HepG2 (cell line): ENCODE measurements at places on chromosomes 11 and 22.
A peak's percentile ranks its signal among the peaks of the same experiment; 100 is the strongest.

- no peak for DNase-seq
Measured at GRCh38 chr11:3954448-3955298, 99.2 kb downstream of the STIM1 start.

DNA sequence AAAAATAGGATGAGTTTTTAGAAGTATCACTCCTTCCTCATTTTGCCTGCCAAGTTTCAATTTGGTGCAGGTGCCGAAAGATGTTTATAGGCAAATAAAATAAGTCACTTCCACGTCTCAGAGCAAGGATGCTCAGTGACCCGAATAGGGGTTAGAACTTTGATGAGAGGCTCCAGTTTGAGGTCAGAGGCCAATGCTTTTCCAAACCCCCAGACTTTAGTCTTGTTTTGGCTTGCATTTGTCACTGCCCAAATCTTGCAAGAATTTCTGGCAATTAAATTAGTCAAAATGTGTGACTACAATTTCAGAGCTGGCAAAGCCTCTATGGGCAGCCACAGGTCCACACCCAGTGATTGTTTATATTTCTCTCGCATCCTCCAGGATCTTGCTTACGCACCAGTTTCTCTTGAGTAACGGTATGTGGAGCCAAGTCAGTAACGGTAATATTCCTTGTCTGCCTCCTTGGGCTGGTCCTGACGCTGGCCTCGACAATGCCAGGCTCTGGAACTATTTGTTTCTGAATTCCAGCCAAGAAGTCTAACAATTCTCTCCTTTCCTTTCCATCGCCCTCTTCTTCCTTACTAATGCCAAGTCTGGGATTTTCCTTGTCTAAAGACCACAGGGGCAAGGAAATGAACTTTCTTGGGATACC lies 9.9 kb upstream of the NUP160 start:
- no peak for DNase-seq

- no peak for DNase-seq
Measured at GRCh38 chr11:63769714-63770455, 1.3 kb upstream of the ZFTA start.

GRCh38 chr11:34745195-34745594 lies 124.3 kb downstream of the EHF start:
- peak; percentile 23 for DNase-seq

GRCh38 chr11:16262645-16262955 lies 93.7 kb downstream of the SOX6 start:
- no peak for DNase-seq

GRCh38 chr22:48897645-48898370 lies 929.9 kb downstream of the BRD1 start:
- no peak for DNase-seq

GRCh38 chr11:64518928-64519327 lies 72.1 kb upstream of the SLC22A12 start:
- no peak for DNase-seq

DNA sequence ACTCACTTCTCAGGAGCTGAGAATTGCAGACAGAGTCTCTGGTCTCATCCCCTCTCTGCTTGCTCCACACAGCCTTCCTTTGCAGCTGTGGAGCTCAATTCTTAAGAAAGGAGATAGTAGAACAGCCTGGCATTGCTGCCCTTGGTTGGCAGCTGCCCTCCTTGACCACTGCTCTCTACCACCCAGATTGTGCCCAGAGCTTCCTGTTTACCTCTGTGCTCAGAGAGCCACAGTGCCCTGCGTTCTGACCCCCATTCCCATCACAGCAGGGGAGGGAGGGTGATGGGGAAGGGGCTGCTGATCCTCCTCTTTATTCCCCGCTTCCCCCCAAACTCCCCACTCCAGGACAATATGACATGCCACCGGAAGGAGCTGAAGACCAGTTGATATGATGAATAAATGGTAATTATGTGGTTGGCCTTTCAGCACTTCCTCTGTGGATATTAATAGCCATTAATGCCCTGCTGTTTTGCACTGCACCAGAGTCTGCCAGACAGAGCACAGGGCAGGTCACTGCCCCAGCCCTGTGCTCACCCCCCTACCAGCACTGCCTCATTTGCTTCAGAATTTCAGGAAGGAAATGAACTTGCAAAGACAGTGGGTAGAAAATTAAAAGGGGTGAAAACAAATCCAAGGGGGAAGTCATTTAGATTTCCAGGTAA lies 426.8 kb upstream of the CADM1 start:
- DNase-seq = no peak

- no peak for DNase-seq
Measured at GRCh38 chr11:15884141-15884540, 472.2 kb downstream of the SOX6 start.

- DNase-seq = no peak
Measured at GRCh38 chr11:57484141-57484710, 23.9 kb downstream of the RTN4RL2 start.

GRCh38 chr11:11261629-11262028 lies 91.4 kb downstream of the CSNK2A3 start:
- DNase-seq = no peak

- no peak for DNase-seq
Measured at GRCh38 chr11:31767685-31768084, 43.4 kb downstream of the PAX6 start.

DNA sequence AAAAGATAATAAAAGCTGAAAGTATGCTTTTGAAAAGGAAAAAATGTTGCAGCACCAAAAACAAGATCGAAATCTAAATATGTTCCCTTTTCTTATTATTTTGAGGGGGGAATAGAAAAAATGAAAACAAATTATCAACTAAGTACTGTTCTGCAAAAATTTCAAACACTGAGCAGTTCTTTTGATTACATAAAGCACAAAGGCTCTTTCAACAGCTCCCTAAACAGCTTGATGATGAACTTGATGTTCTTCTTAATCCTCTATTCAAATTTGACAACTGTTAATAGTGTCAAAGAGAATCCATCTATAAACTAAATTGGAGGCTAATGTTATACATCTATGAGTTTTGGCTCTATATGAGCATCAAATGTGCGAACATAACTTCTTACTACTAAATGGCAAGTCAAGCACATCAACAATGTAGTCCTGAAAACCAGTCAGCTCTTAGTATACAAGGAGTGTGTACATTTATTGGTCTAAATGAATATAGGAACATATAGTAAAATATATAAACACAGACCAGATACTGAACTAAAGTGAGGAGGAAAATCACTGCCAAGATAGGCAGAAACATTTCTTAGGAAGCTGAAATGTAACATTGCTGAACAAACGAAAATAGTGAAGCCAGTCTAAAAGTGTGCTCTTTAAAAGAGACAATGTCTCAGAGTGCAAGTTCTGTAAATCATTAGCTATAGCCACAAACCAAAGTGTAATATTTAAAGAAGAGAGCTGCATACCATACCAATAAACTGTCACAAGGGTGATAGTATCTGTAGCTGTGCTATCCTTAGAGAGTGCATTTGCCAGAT lies 94.3 kb downstream of the SOX6 start:
- DNase-seq = peak; percentile 64

GRCh38 chr22:28142361-28142961 lies 223.4 kb upstream of the PITPNB start:
- DNase-seq = peak; percentile 5

GRCh38 chr22:31286360-31287255 lies 5.7 kb downstream of the PIK3IP1 start:
- DNase-seq = no peak

DNA sequence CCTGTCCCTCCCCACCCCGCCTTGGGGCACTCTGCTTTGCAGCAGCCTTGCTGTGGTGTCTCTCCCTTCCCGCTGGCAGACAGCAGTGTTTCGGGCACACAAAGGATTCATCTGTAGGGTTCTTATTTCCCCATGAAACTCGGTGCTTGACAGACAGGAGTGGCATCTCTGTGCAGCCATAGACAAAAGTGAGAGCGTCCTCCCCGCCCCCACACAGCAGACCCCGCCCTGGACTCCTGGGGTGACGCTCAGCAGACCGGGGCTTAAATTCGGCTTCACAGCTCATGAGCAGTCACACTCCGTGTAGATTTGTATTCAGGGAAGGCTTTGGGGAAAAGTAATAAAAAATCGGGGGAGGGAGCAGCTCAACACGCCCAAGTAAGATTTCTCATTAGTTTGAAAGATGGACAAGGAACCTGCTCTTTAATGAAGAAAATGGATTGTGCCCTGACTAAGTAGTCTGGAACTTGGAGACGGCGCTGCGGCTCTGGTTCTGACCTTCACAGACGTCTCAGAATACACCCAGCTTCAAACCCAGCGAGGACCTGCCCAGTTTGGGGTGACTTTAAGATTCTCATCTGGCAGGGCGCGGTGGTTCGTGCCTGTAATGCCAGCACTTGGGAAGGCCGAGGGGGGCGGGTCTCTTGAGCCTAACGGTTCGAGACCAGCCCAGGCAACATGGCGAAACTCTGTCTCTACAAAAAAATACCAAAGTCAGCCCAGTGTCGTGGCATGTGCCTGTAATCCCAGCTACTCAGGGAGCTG lies 136.0 kb downstream of the CACNA1I start:
- no peak for DNase-seq

DNA sequence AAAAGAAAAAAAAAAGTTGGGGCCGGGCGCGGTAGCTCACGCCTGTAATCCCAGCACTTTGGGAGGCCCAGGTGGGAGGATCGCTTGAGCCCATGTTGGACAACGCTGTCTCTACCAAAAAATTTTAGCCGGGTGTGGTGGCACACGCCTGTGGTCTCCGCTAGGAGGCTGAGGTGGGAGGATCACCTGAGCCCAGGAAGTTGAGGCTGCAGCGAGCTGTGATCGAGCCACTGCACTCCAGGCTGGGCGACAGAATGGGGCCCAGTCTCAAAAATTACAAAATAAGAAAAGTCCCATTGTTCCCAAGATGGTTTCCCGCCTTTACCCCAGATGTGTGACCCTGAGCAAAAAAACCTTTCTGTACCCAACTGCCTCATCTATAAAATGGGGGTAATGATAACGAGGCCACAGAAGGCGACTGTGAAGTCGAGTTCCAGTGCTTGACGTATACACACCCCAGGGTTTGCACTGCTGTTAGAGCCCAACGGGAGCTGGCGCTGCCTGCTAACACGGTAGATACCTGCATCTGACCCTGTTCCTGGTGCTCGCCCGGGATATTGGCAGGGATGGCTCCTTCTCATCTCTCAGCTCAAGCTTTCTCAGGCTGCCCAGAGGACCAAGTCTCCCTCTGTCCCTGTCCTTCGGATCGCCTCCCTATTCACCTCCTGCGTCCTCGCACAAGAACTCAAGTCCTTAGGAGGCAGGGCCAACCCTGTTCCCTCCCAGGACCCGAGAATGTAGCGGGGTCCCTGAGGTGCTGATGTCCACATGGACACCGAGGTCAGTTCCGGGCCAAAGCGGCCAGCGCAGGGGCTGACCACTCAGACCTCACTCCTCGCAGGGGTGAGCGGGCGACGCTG lies 1.1 kb upstream of the RPLP2 start:
- peak; percentile 71 for DNase-seq

DNA sequence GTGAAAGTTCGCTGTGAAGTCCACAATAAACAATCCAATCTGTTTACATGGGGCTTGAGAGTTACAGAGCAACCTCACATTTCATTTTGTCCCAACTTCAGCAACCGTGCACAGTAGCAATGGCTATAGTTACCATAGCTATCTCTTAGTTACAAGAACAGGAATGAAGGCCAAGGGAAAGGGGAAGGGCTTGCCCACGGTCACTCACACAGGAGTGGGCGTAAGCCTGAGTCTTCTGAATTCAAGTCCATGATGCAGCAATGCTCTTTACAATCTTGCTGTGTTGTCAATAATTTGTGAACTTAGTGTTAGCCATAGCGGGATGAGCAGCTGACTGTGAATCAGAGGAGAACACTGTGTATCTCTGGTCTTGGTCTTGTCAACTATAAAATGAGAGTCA lies 102.9 kb downstream of the ADAMTS15 start:
- DNase-seq = no peak

- DNase-seq = no peak
Measured at GRCh38 chr11:95074792-95075563, 8.3 kb downstream of the SRSF8 start.

- DNase-seq = no peak
Measured at GRCh38 chr11:25456211-25456610, 875.7 kb upstream of the ANO3 start.

GRCh38 chr22:36831206-36831605 lies 14.4 kb upstream of the PVALB start:
- no peak for DNase-seq

DNA sequence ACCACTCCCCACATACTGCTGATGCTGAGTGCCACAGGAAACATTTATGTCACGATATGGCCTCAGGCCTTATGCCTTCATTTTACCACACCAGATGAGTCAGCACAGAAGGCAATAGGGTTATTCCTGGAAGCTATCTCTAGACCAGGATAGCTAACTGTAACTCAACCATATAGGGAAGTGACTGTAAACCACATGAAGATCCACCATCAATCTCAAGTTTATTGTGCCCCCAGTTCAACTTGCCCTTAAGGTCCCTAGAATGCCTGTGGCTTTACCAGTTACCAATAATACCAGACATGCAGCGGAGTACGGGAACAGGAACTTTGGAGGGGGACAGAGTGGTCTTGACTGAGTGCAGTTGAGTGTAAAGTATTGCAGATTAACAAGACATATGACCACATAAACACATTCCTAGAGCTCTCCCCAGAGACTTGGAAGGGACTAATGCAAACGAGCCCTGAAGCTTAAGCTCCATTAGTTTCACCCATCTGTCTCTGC lies 180.9 kb downstream of the KIF18A start:
- no peak for DNase-seq

GRCh38 chr11:132595711-132596134 lies 936.6 kb downstream of the OPCML start:
- no peak for DNase-seq

GRCh38 chr11:106137061-106137460 lies 59.6 kb downstream of the AASDHPPT start:
- DNase-seq = no peak

DNA sequence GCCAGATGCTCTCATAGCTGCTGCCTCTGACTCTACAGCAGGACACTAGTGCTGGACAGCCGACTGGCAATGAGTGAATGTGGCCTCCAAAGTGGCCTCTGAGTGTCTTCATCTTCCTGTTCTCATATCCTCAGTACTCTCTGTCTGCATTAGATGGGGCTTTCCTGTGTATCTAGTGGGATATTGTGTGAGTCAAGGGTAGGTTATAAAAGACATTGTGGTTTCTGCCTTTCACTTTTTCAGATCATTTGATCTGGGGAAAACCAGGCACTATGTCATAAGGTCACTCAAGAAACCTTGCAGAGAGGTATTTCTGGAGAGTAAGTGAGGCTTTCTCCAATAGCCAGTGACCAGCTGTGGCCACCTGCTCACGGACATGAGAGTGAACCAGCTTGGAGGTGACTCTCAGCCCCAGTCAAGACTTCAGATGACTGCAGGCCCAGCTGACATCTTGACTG lies 333.6 kb upstream of the NCAM1 start:
- DNase-seq = no peak

GRCh38 chr11:16169541-16169940 lies 186.8 kb downstream of the SOX6 start:
- no peak for DNase-seq

DNA sequence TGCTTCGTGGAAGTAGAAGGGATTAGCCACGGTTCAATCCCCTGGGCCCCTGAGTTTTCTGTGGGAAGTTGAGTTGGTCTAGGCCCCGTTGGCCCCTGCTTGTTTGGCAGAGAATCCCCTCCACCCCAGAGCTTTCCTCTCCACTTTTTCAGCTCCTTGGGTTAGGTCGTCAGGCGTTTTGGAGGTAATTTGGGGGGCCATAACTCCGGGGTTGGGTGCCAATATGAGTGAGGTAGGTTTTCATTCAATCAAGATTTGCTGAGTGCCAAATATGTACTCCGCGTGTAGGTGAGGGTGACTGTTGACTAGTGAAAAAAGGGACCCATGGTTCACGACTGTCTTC lies 590 bp downstream of the ATG13 start:
- DNase-seq = no peak
